Cortex of kidney (tissue), 1 donor: ENCODE measurements at places on chromosomes 3 and 15.

DNA sequence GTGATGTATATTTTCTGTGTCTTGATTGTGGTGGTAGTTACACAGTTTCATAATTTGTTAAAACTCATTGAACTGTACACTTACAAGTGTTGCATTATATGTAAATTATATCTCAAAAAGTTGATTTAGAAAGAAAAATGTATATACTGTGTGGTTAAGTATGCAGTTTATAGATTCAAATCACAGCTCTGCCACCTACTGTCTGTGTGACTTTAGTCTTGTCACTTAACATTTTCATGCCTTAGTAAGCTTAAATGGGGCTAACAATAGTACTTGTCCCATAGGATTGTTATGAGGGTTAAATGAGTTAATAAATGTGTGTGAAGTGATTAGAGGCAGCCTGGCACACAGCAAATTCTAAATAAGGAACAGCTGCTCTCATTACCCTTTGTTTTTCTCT, 120.9 kb upstream of the P2RY1 start:
- DNase-seq: no peak

- no peak for DNase-seq
Observed at GRCh38 chr15:51260202-51260601, 78.2 kb downstream of the CYP19A1 start.

DNA sequence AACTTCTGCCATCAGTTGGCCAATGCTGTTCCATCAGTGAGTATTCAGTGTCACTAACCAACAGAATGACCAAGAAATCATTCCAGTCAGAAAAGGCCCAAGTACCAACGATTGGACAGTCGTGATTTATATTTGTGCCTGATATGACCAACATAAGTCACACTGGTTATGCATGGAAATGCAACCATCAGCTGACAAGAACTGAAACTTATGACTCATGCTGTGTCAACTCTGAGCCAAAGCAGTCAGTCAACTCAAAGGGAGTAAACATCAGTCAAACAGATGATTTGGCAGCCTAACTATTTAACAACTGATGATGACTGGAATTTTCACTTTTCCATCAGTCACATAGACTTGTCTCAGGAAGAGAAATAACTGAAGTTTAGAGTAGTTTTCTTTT, 142.4 kb downstream of the ANXA2 start:
- DNase-seq: no peak

DNA sequence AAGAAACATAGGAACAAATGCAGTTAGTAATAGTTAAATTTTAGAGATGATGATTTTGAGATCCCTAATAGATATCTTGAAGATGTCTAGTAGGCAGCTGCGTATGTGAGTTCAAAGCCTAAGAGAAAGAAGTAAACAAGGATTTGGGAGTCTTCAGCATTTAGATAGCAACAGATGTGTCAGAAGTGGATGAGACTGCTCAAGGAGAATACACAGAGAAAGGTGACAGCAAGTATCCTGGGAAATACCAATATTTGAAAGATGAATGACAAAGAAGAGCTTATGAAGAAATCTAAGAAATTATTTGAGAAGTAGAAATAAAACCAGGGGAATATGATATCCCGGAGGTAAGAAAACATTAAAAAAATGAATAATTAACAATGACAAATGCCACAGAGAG, 130.9 kb downstream of the PCCB start:
- DNase-seq: no peak

- DNase-seq: no peak
Observed at GRCh38 chr15:33737687-33738601, 230.4 kb upstream of the CHRM5 start.

- DNase-seq: no peak
Observed at GRCh38 chr3:175456466-175456865, 597.3 kb downstream of the NAALADL2 start.
